ENCODE measurements at places on chromosomes 11 and 22. TPM values are rescaled to one million over a fixed set of nuclear protein-coding genes. Genes with fewer than 3 reads are reported as not detected.

Gene OR52W1
- not detected for total RNA-seq

- DNase-seq, result no peak
Measured at GRCh38 chr11:34049028-34049427, 2.5 kb upstream of the CAPRIN1 start.

DNA sequence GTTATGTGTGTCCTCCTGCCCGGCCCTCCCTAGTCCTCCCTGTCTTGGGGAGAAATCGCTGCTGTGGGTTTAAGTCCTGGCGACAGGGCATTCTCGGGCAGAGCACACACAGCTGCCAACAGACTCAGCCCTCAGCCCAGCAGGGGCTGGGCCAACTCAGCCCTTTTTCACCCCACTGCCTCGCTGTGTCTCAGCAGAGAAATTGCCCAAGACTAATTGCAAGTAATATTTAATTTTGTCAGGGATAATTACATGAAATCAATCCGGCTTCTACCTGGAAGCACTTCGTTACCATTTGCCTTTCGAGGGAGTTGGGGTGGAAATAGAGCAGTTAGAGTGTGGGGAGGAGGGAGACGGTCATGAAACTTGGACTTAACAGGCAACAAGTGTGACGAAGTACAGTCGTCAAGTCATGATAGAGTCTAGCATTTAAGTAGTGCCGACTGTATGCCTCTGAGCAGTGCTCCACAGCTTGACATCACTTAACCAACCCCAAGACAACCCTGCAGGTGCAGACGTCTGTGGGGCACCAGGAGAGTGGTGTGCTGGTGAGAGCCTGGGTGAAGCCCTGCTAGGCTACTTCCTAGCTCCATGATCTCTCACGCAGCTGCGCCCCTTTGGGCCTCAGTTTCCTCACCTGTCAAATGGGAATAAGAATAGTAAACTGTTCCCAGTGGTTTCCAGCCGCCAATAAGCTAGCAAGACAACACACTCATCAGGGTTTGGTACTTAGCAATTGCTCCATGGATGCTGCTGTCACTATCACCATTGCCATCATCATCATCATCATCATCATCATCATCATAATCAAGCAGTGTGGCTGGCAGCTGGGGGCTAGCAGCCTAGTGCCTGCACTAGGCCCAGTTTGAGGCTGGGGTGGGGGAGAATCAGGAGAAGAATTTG, 29.2 kb downstream of the MN1 start:
- DNase-seq, result no peak

DNA sequence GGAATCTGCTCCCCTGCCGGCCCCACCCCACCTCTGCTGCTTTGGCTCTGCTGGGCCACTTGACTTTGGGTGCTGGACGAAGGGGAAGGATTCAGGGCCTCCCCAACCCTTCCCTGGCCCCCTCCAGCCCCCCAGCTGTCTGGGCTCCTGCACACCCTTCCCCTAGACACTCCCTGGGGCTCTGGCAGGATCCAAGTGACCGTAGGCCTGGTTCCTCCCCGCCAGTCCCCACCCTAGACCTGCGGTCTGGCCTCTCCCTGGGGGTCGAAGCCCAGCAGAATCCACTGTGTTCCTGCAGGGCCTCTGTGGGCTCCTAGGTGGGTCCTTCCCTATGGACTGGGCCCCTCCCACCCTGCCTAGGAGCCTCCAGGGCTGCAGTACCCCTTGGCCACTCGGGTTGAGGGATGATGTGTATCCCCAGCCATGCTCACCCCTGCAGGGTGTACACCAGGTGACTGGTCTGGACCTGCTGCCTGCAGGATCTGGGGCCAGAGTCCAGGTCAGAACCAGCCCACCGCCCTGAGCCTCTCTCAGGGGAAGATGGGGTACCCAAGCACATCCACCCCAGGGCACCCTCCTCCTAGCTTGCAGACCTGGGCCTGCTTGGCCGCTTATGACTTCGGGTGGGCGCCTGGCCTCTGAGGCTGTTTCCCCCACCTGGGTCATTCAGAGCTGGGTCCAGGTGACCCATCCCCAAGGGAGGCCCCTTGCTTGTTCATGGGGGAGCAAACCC, 5.6 kb downstream of the PIM3 start:
- peak; percentile 1 for DNase-seq

GRCh38 chr11:121482231-121483129, 29.7 kb upstream of the SORL1-AS1 start:
- DNase-seq, result no peak

GRCh38 chr11:85844439-85845123, 10.6 kb upstream of the CCDC83 start:
- no peak for DNase-seq

Gene LMO2
- total RNA-seq, result 37.0 TPM

- DNase-seq, result peak; percentile 31
Measured at GRCh38 chr11:61797263-61797944, 4.7 kb downstream of the FEN1 start.

DNA sequence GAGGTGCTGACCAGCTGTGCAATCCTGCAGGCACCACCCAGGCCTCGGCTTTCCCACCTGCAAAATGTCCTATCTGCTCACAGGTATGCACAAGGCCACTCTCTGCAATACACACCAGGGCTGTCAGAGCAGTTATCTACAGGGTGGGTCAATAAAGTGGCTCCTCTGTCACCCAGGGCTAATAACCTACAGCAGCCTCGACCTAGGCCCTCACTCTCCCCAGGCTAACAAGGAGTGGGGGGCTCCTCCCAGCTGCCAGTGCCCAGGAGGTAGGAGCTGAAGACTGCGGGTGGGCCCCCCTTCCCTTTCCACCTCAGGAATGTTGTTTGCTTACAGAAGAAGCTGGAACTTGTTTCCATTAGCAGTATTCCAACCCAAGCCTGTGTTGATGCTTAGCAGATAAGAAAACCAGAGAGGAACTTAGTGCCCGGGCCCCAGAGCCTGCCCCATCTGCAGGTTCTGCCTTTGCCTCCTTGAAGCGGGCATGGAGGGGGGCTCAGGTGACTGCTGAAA, 26.8 kb downstream of the MYH9 start:
- no peak for DNase-seq

DNA sequence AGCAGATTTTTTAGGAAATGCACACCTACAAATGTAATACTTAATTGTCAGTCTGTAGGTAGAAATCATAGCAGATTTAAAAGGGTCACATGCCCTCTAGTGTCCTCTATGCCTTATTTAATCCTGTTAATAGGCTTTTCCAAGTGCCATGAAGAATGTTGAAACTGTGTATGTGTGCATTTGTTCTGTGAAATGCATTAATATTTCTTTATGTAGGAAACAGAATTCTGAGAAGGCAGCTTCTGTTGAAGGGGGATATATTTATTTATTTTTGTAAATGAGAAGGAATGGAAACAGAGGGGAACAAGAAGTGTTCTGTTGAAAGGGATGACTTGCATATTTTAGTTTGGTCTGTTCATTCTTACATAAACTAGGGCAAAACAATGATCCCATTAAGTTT, 51.0 kb downstream of the SVIP start:
- DNase-seq, result no peak

- DNase-seq, result no peak
Measured at GRCh38 chr11:99419991-99420390, 399.2 kb downstream of the CNTN5 start.

- DNase-seq, result no peak
Measured at GRCh38 chr11:128022007-128022368, 565.4 kb downstream of the ETS1 start.

GRCh38 chr22:35777335-35777975, 59.8 kb downstream of the APOL5 start:
- no peak for DNase-seq

GRCh38 chr11:73359930-73360742, 16.1 kb upstream of the RELT start:
- no peak for DNase-seq
